ENCODE measurements at places on chromosomes 16 and 17.

GRCh38 chr16:16146380-16147315 is 76.6 kb downstream of the ABCC6 start:
- no peak for DNase-seq

- DNase-seq, result no peak
Measured at GRCh38 chr17:41638941-41639340, 14.6 kb upstream of the KRT17 start.

GRCh38 chr16:5442054-5442453 is 344.5 kb upstream of the EEF2KMT start:
- DNase-seq, result no peak

DNA sequence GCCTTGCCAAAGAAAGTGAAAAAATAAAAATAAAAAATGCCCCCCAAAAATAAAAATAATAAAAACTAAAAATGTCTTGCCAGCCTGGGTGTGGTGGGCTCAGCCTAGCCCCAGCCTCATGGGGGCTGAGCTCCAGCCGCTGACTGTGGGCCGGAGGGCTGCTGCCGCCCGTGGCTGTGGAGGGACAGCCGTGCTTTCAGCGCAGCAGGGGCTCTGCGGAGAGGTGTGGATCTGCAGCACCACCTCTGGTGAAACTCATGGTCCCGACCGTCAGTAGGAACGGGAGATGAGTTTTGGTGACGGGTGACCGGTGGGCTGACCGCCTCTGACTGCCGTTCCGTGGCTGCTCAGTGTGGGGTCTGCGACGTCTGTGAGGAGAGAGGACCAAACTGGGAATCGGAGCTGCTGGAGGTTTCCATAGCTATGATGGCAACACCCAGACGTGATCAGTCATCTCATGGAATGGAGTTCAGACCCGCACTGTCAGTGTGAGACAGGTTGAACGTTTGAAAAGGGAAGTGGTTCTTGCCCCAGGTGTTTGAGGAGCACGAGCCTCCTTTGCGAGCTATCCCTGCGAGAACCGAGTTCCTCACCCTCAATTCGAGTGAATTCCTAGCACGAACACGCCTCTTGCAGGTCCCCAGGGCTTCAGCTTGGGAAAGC is 12.0 kb upstream of the RPL13 start:
- no peak for DNase-seq

DNA sequence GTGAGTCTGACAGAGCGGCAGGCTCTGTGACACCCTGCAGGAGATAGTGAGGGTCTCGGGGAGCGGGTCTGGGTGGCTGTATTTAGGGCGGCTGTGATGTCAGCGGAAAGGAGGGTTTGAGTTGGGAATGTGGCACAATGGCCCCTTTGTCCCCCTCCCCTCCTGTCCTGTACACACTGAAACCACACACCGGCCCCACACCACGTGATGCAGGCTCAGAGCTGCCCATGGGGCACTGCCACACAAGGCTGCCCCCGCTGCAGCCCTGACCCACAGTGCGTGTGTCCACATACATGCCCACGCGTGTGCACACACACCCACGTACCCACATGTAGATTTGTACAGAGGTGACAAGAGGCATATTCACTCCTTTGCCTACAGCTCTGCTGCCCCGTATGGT is 15.3 kb downstream of the SGCA start:
- no peak for DNase-seq

DNA sequence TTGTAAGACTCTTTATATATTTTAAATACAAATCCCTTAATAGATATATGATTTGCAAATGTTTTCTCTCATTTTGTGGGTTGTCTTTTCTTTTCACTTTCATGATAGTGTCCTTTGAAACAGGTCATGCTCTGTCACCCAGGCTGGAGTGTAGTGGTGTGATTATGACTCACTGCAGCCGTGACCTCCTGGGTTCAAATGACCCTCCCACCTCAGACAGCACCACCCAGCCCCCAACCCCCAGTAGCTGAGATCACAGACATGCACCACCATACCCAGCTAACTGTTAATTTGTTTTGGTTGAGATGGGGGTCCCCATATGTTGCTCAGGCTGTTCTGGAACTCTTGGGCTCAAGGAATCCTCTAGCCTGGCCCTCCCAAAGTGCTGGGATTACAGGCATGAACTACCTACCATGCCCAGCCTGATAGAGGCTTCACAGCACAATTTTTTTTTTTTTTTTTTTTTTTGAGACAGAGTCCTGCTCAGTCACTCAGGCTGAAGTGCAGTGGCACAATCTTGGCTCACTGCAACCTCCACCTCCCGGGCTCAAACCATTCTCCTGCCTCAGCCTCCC is 18.5 kb upstream of the TMIGD1 start:
- no peak for DNase-seq

DNA sequence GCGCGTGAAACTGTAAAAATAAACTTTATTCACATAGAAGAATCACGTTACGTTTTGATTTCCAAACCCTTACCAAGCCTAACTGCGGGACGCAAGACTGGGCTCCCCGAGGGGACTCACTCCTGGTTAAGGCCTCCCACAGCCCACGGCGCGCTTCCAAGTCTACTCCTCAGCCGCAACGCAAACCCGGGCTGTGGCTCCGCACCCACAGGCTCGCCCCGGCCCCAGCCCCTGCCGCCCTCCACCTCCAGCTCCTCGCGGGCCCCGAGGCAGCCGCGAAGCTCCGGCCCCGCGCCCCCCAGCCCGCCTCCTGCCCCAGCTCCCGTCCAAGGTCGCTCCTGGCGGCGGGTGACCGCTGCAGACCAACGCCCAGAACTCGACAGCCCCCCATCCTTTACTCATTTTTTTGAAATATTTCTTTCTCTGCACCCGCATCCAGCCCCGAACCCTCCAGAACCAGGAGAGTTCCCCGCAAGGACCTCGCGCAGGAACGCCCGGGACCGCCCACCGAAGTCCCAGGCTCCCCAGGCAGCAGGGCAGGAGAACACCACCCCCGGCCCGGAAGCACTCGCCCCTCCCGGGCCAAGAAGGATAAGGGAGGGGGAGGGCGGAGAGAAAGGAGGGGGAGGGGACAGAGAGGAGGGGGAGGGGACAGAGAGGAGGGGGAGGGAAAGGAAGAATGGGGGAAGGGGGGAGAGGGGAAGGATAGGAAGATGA is 912 bp downstream of the USP22 start:
- DNase-seq, result peak; percentile 86

GRCh38 chr17:68184816-68185436 is 62.9 kb upstream of the AMZ2 start:
- no peak for DNase-seq
